ENCODE measurements at places on chromosomes 5 and 9.

DNA sequence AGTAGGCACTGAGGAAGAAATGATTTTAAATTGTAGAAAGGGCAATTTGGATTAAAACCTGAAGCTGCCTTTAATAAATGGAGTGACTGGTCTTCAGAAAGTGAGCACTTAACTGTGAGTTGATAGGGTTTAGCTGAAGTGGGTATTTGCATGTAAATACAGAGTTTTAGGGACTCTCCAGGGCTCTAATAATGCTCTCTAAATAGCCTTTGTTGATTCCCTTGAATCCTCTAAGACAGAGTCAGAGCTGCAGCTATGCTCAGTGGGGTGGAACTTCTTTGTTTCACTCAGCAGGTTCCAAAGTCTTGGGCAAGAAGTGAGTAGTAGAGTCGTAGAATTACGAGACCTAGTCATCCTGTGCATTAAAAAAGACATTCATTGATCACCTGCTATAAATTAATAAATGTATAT lies 21.4 kb downstream of the GLRA1 start:
- DNase-seq: peak; percentile 49

GRCh38 chr5:142295084-142295758 lies 29.6 kb downstream of the SPRY4 start:
- DNase-seq: no peak

DNA sequence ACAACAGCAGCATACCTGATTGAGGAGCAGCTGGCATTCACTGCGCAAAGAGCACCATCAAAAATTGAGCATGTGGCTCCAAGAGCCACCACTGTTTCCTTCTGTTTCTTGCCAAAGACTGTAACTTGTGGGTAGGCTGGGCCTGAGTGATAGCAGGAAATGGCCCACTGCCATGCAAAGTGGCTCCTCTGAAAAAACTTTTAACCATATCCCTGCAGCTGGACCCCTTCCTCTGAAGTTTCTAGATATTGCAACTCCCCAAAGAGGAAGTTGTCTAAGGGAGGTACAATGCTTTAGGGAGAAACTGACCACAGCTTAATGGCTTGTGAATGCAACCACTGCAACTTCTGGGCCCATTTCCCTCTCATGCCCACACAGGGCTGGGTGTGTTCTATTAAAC lies 355.4 kb upstream of the PDE4D start:
- no peak for DNase-seq

GRCh38 chr5:143041-143440 lies 48.3 kb upstream of the LRRC14B start:
- DNase-seq: no peak

DNA sequence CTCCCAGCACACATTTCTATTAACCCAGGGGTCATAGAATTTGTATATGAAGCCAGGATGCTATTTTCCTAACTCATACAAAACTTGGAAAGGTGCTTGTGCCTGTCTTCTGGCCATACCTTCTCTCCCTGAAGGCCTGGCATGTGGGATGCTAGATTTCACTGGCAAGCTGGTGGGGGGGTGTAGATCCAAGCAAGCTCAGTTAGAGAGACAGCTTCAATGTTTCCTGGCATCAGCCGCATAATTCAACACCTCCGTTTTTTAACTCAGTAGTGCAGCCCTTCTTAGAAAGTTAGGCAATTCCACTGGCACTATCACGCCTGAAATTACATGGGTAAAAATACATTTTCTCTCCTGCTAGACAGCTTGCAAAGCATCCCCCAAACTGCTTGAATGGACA lies 51.8 kb downstream of the MEGF10 start:
- DNase-seq: no peak

GRCh38 chr5:111432883-111433536 lies 79.3 kb downstream of the STARD4 start:
- DNase-seq: no peak

DNA sequence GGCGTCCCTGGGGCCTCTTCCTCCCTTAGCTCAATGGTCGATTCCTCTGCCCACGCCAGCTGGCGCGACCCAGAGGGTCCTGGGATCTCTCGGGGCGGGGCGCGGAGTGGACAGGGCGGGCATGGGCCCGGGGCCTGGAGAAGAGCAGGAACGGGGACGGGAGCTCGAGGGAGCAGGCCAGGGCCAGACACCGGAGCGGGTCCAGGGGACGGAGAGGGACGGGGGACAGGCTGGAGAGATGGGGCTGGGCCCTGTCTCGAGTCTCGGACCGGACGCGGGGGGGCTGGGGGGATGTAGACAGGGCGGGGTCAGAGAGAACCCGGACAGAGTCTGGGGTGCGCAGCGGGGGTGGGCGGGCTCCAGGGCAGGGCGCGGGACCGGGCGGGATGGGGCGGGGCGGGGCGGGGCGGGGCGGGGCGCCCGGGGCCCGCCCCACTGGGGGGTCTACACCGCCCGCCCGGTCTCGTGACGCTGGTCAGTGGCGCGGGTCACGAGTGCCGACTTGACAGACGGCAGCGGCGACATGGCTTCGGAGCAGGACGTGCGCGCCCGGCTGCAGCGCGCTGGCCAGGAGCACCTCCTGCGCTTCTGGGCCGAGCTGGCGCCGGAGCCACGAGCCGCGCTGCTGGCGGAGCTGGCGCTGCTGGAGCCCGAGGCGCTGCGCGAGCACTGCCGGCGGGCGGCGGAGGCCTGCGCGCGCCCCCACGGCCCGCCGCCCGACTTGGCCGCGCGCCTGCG lies at the start of gene UAP1L1:
TSS of gene UAP1L1 (plus strand) at position 508 of the 738 bp plus-strand sequence. CDS start at position 524, 16 bp downstream.
- DNase-seq: peak; percentile 91

- no peak for DNase-seq
Measured at GRCh38 chr5:14107536-14107935, 35.6 kb upstream of the TRIO start.

GRCh38 chr5:177957241-177957640 lies 38.8 kb downstream of the PROP1 start:
- no peak for DNase-seq

GRCh38 chr5:54362434-54362833 lies 52.1 kb upstream of the ARL15 start:
- DNase-seq: no peak

DNA sequence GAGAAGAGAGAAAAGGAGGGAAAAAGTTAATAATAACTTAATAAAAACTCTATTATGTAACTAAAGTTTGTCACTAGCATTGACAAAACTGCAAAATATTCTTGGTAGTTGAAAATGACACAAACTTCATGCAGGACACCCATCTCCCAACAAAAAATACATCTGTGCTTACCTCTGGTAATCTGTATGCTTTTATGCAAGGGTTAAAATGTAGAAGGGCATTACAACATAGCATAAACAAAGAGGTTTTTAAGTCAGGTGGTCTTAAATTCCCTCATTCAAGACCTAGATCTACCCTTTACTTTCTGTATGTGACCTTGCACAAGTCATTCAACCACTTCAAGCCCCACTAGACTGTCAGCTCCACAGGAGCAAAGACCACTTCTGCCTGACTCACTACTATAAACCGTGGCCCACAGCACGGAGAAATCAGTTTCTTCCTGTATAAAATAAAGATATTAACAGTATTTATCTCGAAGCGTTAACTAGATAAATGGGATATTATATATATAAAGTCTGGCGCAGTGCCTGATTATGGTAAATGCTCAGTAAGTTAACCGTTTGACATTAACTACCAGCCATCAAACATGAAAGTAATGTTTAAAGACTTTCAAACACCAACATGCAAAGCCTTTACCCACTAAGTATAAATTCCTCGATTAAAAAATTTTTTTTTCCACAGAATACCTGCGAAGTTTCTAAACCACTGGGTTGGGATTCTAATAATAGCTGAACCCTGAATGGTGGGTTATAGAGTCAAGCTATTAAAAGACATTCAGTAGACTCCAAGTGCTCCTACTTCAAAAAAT lies 2.0 kb downstream of the FBXL17 start:
- no peak for DNase-seq

All from GM13976 (cell line).